ENCODE measurements at places on chromosomes 4 and X.

DNA sequence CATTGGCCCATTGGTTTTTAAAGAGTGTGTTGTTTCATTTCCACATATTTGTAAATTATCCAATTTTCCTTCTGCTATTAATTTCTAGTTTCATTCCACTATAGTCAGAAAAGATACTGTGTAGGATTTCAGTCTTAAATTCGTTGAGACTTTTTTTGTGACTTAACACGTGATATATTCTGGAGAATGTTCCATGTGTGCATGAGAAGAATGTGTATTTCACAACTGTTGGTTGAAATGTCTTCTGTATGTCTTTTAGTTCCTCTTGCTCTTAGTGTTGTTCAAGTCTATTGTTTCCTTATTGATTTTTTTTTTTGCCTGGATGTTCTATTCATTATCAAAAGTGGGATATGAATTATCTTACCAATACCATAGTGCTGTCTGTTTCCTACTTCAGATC is 606.9 kb downstream of the RPA4 start:
- DNase-seq = no peak

- DNase-seq = no peak
Observed at GRCh38 chr4:15003891-15004738, 1.8 kb downstream of the CPEB2 start.

- DNase-seq = no peak
Observed at GRCh38 chrX:50799531-50799961, 14.4 kb downstream of the SHROOM4 start.

DNA sequence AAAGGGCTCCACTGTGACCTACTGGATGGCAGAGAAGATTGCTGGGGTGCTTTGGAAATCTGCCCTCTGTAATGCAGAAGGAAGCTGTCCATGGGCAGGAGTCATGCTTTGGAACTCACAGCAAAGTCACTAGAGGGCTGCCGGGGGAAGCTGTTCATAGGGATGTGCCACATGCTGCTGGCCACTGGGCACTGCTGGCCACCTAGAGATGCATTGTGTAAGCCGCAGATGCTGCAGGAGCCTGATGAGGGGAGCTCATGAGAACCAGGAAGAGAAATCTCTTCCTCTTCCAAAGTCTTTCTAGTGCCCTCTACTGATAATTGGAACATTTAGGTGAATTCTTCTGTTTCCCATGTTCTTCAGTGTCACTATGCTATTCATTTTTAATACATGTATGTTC is 31.2 kb upstream of the UXT start:
- no peak for DNase-seq

DNA sequence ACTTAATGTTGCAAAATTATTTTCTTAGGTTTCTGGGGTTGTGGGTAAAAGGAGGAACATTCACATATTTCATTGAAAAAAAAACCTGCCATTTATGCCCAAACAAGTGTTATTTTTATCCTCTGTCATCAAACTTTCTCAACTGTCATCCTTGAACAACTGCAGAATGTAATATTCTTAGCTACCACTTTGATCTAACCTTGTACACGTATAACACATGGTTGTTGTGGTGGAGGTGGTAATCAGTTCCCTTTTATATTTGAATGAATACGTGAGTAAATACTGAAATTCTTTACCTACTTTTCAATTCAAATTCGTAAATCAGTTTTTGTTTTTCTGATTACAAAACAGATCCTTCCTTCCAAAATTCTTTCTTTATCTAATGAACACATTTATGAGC is 3.8 kb upstream of the AMMECR1 start:
- no peak for DNase-seq

DNA sequence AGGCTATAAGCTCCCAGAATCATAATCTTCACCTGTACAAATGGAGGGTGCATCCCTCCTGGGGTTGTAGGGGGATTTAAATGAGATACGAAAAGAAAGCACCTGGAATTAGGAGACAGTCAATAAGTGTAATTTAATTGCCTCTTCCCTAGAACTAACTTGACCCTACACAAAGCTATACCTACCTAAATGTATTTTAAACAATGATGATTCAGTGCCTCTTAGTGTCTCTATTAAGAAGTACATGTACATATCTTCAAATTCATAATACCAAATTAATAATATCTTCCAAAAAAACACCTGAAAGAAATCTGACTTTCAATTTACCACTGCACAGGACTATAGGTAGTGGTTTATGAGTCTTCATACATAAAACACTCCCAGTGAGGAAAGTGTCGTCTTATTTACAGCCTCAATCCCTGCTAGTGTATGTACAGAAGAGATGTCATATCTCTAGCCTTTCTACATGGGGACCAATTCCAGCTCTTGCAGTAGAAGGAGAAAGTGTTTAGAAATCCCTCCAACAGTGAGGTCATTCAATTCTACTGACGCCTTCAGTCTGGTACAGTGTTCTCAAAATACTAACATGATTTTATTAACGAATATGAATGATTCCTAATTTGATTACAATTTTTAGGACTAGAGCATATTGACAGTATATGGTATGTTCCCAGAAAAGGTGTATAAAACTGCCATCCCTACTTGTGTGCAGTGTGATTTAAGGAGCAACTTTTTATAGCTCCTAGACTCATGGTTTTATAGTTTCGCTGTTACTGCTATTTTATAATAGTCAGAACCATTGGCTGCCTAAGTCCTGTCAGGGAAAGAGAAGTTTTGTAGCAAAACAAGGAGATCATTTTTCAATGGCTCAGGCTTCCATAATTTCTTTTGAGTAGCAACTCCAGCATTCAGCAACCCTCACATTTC is 282.7 kb downstream of the UNC5C start:
- DNase-seq = no peak

- DNase-seq = no peak
Observed at GRCh38 chr4:123110147-123110546, 187.8 kb upstream of the NUDT6 start.

GRCh38 chr4:104616401-104616820 is 121.7 kb upstream of the CXXC4 start:
- no peak for DNase-seq

- no peak for DNase-seq
Observed at GRCh38 chr4:2537011-2537830, 774 bp downstream of the FAM193A start.

DNA sequence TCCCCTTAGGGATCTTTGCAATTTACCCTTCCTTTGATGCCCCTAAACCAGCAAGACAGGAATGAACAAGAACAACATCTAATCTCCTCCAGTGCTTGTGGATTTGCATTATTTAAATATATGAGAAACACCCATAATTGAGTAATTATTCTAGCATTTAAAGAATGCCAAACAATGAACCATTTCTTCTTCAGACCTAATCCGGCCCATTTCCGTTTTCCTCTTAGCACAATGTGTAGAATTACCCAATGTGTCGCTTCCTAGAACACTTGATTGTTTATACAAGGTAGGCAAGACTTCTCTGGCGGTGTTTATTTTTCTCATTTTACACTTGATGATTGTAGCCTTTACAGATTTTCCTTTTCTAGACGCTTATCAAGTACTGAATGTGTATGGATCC is 43.5 kb downstream of the CLDN34 start:
- DNase-seq = no peak

DNA sequence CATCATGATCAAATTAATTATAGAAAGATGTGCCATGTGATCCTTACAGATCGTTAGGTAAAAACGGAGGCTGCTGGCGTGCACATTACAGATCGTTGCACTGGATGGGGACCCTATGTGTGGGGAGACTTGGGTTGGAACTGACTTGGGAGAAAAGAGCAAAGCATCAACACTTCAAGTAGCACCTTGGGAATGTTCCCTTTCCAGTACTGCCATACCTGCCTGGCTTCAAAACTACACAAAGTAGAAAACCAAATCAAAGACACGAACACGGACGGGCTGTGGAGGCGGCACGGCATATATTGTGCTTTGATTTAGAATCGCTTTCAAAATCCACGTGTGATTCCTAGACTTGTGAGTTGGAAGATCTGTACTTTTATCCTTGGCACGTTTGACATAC is 898 bp downstream of the CMC4 start:
- no peak for DNase-seq

DNA sequence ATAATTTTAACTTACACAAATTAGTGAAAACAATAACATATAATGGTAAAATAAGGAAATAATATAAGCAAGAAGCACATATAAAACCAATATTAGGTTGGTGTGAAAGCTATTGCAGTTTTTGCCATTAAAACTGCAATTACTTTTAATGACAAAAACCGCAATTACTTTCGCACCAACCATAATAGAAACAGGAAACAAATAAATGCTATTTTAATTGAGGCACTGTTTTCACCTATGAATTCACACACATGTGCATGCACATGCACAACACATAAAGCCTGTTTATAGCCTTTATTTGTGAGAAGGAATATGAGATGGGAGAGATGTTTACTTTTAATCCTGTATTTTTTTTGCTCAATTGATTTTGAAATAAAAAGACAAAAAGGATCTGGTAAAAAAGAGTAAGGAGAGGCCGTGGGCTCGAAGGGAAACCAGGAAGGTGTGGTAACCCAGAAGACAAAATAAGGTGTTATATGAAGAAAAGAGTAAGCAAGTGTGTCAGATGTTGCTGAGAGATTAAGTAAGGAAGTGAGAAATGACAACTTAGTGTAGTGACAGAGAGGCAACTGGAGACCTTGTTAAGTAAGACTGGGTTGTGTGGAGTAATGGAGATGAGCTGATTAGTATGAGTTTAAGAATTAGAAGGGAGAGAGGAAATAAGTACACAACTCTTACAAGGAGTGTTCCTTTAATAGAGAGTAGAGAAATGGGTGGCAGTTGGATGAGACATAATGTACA is 69.0 kb downstream of the KLHL13 start:
- no peak for DNase-seq

GRCh38 chrX:51894697-51895336 is 1.4 kb downstream of the MAGED1 start:
- no peak for DNase-seq

DNA sequence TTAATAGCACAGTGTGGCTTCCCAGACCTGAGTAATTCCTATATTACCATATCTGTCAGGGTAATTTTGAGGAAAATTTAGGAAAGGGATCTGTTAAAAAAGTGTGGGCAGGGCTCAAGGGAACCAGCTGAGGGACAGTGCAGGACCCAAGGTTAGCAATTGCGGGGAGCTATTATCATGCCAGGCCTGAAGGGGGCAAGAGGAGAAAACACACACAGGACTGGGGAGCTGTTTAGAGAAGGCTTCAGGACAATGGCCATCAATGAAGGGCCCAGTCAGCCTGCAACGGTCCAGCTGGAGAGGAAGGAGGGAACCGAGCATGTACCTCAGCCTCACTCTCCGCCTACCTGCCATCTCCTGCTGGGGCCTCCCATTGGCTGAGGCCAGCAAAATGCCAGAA is 19.0 kb upstream of the NHS start:
- DNase-seq = no peak

DNA sequence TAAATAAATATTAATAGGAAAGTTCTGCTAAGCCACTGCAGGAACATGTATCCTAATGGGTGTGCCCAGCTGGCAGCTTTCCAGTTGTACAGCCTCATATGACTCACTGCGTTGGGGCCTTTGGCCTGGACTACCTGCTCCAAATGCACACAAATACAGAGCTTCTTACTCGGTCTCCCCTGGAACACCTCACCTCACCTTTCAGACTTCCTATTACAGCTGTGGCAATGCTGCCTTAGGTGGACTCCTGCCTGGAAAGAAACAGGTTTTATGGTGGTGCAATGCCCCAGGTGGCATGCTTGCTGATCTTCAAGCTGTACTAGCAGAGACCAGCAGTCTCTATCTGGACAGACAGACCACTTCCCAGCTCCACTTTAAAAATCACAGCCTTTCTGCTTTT is 85.7 kb upstream of the EXOC1L start:
- DNase-seq = no peak

- no peak for DNase-seq
Observed at GRCh38 chr4:10611673-10612072, 72.9 kb downstream of the CLNK start.

DNA sequence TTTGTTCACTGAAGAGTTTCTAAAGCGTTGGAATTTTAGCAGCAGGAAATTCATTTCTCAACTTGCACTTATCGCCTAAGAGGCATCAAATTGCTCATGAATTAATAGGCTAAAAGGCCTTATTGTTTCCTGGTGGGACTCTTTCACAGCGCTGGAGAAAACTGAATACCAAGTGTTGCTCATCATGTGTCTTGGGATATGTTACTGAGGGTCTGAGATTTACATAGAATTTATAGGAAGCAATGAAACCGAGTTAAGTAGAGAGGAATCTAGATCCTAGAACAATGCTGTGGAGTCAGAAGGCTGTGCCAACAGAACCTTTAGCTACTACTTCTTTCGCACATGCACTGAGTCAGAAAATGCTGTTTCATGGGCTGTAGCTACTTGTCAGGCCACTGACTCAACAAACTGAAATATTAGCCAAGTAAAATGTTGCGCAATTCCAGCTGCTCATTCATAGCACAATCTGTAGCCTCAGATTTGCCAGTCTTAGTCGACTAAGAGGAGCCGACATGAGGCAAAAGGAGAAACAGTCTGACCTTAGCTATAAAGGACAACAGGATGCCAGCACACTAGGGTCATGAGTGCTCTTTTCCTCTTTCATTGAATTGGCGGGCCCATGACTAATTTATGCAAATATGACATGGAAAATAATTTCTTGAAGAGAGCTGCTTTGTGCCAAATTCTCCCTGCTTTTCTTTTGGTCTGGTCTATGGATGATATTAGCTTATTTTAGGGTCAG is 35.9 kb upstream of the CXCL8 start:
- DNase-seq = no peak

DNA sequence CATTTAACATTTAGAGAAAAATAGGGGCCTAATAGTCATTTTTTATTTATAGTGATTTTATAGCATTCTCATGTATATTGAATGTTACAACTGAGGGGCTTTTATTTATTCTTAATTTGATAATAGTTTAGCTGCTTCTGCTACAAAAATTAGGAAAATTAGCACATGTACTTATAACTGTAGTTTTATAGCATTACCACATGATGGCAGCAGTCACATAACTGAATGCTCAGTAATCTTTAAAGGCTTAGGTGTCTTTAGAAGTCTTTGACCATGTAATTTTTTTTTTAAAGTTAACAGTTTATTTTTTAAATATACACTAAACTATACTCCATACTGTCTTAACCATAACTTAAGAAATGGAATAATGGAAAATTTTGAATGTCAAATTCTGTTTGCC is 136.6 kb downstream of the STAG2 start:
- DNase-seq = no peak

DNA sequence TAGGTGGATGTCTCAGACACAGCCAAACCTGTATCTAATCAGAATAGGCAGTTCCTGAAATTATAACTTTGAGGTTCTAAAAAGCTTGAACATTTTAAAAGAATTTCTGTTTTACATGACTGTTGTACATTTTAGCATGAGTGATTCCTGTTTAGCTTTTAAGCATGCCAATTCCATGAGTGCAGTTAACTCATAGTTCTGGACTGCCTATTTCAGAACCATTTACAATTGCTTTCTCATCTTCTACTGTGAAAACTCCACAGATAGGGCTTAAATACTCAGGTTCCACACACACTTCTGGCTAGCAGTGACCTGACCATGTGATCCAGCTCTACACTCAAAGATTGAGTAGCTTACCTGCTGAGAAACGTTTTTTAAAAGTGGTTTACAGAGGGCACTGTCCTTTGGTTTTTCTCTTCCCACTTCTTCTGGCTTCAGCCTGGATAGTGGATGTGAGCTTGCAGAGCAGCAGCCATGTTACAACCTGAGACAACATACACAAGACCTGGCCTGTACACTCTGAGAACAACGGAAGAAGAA is 280.8 kb downstream of the ANKRD50 start:
- no peak for DNase-seq

All from vagina (tissue), 2 donors.